ENCODE measurements at places on chromosomes 6 and 20. TPM values are rescaled to one million over a fixed set of nuclear protein-coding genes. Genes with fewer than 3 reads are reported as not detected.

GRCh38 chr6:16163066-16163465 is 34.2 kb downstream of the MYLIP start:
- H3K36me3 ChIP-seq: no peaks in the 10 kb centered on the region
- H3K4me1 ChIP-seq: peaks cover 23% of the 10 kb centered on the region
- H3K4me3 ChIP-seq: no peak overlapping the region
- peaks cover 9% of the 10 kb centered on the region for H3K27me3 ChIP-seq
- no peak for DNase-seq

DNA sequence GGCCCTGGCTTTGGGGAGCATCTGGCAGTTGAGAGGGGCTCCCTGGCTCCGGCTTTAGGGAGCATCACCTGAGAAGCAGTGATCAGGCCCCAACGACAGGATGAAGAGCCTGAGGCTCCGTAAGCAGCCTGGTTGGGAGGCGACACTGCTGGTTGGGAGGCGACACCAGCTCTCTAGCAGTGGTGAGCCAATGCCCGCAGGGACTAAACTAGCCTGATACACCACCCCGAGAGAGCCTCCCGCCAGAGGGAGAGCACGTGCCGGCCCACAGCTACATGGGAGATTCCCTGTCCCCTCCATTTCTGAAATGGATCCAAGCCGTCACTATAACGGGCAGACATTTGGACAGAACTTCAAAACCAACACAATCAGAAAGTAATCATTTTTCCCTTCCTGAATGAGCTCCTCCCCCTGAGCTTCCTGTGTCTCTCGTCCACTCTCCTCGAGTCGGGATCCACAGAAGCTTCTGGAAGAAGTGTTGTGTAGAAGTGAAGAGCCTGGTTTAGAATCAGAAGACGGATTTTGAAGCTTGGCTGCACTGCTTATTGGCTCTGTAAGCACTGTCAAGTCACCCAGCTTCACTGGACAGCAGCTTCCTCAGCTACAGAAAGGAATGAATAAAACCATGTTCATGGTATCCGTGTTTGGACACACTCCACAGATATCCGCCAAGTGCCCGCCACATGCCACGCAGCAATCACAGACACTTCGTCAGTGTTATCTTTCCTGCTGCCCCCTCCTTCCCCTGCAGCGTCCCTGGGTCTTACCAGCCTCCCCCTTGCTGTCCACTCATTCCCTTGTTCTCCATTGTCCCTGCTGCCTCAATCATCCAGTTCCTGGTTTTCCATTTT is 199.6 kb downstream of the TTLL2 start:
- no peak overlapping the region for H3K4me3 ChIP-seq
- H3K27ac ChIP-seq: no peak overlapping the region
- H3K27me3 ChIP-seq: peaks cover 16% of the 10 kb centered on the region
- no peak for DNase-seq
- no peaks in the 10 kb centered on the region for H3K36me3 ChIP-seq

DNA sequence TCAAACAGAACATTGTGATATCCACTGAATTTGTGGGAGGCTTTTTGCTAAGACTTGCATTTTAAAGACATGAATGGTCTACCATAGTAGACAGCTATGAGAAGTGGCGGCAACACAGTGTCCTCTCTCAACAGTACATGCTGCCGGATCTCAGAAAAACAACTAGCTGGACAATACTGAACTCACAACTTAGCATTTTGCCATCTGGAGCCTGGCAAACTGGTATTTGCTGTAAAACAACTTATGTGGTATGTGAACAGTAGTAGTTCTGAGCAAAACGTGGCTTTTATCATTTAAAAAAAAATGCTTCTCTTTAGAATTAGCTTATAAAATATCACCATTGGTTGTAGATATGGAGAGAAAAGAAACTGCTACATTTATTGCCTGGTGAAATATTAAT is 3.3 kb upstream of the PXDC1 start:
- peaks cover 16% of the 10 kb centered on the region for H3K4me1 ChIP-seq
- peaks cover 4% of the 10 kb centered on the region for H3K27me3 ChIP-seq
- peak overlapping the region; percentile 91 for H3K27ac ChIP-seq
- DNase-seq: no peak

- H3K4me3 ChIP-seq: no peak overlapping the region
- peaks cover 7% of the 10 kb centered on the region for H3K27me3 ChIP-seq
- no peaks in the 10 kb centered on the region for H3K36me3 ChIP-seq
- H3K27ac ChIP-seq: no peak overlapping the region
Measured at GRCh38 chr6:53439556-53439955, 90.8 kb upstream of the ELOVL5 start.

DNA sequence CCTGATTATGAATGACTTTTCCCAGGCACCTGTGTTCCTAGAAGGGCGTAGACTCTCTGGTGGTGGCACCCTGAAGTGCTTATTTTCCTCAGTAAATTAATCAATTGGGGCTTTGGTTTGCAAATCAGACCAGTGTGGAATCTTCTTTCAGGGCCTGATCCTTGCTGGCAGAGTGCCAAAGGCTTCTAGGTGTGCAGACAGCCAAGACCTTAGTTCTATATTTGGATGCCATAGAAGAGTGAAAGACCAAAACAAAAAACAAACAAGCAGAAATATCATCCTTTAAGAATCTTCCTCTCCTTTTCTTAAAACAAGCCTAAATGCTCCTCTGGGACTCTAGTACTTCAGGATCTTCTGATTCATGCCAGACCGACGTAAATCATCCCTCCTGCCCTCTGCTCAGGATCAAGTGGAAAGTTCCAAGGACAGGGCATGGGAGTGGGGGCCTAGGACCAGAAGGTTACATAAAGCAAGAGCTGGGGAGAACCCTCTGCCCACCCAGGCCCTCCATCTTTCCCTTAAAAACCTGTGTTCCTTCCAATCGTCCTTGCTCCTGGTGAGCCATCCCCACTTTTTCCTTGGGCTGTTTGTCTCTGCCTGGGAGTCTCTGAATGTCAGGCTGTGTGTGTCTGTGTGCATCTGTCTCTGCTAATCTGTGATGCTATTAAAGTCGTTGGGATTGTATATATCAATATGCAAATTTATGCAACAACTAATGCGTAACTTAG is 70.5 kb upstream of the MYLIP start:
- H3K27me3 ChIP-seq: no peaks in the 10 kb centered on the region
- H3K4me1 ChIP-seq: peaks cover 20% of the 10 kb centered on the region
- H3K36me3 ChIP-seq: no peaks in the 10 kb centered on the region

DNA sequence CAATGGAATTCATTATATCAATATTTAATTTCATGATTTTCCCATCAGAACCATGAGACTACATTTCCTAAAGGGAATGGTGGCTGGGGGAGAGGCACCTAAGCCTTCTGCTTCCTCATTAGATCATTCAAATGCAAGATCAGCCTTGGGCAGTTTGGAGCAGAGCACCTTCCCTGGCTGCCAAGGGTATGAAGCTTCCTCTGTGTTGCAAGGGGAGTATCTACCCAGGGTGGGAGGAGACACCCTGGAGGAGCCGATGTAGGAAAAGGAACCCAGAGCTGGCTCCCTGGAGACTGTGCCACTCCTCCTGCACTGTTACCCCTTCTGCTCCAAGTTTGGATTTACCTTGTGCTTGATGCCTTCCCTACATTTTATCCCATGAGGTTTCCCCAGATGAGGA is 299.7 kb upstream of the PRDM1 start:
- no peak for DNase-seq
- peaks cover 5% of the 10 kb centered on the region for H3K4me1 ChIP-seq
- no peak overlapping the region for H3K27ac ChIP-seq
- H3K4me3 ChIP-seq: no peak overlapping the region
- H3K27me3 ChIP-seq: peaks cover 10% of the 10 kb centered on the region
- H3K36me3 ChIP-seq: no peaks in the 10 kb centered on the region

DNA sequence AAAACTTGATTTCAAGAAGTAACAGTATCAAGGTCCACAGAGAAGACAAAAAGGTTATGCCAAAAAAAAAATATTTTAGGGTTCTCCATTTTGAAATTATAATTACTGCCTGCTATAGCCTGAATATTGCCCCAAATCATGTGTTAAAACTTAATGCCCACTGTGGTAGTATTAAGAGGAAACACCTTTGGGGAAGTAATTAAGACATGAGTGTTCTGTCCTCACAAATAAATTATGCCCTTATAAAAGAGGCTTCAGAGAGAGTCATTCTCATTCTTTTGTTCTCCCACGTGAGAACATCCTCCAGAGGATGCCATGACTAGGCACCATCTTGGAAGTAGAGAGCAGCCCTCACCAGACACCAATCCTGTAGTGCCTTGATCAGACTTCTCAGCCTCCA is 66.2 kb downstream of the GMDS start:
- no peaks in the 10 kb centered on the region for H3K36me3 ChIP-seq
- no peak overlapping the region for H3K4me3 ChIP-seq
- H3K27ac ChIP-seq: no peak overlapping the region
- H3K27me3 ChIP-seq: no peaks in the 10 kb centered on the region
- DNase-seq: no peak

The C20orf141 gene
- total RNA-seq: not detected
